ENCODE measurements at places on chromosomes 7 and 10.

- DNase-seq, result no peak
Observed at GRCh38 chr10:79165070-79165778, 96.5 kb downstream of the ZMIZ1 start.

- DNase-seq, result no peak
Observed at GRCh38 chr7:49780953-49781352, 7.5 kb downstream of the VWC2 start.

DNA sequence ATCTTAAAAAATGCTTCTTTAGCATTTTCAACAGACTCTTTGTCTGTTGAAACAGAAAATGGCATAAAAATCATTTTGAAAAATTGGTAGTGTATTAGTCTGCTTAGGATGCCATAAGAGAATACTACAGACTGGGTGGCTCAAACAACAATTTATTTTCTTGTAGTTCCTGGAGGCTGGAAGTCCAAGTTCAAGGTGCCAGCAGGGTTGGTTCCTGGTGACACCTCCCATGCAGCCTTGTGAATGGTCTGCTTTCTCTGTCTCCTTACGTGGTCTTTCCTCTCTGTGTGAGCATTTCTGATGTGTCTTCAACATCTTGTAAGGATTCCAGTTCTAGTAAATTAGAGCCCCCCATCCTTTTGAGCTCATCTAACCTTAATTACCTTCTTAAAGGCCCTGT, 26.1 kb upstream of the RAB11FIP2 start:
- no peak for DNase-seq

GRCh38 chr7:42720012-42720411, 191.9 kb downstream of the C7orf25 start:
- DNase-seq, result no peak

- no peak for DNase-seq
Observed at GRCh38 chr7:108403597-108404217, 52.5 kb downstream of the NRCAM start.

All from hematopoietic multipotent progenitor cell treated with erythropoietin and hydrocortisone succinate and interleukin-3 and kit ligand, for 8 days (in vitro differentiated cells).